ENCODE measurements at places on chromosomes 7 and 10.

DNA sequence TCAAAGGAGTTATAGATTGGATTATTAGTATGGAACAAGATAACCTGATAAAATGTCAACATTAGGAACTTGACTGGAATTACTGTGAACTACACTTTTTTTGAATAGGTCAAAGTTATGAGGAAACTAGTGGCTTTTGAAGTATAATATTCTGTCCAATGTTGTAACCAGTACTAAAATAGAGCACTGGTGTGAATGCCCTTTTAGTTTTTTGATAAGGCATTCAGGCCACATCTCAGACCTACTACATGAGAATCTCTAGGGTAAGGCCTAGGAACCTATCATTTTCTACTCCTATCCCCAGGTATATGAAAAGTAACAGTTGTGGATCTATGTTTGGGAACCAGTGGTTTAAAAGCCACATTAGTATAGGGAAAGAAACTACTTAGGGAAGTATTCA is 16.4 kb downstream of the KMT2E start:
- DNase-seq: no peak

DNA sequence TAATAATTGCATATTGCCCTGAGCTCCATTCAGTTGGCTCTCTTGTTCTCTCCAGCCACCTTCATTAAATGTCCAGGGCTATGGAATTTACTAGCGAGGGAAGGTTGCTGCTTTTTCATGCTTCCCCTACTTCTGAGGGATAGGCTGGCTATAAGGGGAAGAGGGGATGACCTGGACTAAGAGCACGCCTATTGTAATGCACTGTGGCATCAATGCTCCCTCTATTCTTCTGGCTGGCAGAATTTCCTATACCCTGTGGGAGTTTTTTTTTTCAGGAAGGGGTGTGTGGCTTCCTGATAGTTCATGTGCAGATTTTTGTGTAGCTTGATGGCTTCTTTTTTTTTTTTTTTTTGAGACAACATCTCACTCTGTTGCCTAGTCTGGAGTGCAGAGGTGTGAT is 155.8 kb downstream of the SND1 start:
- no peak for DNase-seq

DNA sequence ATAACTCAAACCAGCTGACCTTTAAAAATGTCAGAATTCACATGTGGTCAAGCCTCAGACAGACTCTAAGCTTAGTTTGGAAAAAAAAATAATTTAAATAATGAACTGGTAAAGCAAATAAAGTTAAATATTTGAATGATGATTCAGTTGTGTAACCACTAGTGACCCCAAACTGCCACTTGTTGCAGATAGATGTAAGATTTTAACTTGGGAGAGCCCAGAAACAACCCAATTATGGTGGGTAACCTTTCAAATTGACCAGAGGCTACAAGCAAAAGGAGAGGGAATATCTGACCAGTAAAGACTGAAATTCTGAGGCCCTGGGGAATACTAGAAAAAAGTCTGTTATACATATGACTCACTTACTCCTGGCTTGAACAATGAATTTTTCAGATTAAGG is 268.1 kb downstream of the HPSE2 start:
- no peak for DNase-seq

- DNase-seq: no peak
Observed at GRCh38 chr7:45082831-45083331, 5.9 kb downstream of the NACAD start.

- no peak for DNase-seq
Observed at GRCh38 chr7:14521183-14521582, 381.4 kb downstream of the DGKB start.

- DNase-seq: no peak
Observed at GRCh38 chr10:122130474-122131110, 140.5 kb upstream of the BTBD16 start.

DNA sequence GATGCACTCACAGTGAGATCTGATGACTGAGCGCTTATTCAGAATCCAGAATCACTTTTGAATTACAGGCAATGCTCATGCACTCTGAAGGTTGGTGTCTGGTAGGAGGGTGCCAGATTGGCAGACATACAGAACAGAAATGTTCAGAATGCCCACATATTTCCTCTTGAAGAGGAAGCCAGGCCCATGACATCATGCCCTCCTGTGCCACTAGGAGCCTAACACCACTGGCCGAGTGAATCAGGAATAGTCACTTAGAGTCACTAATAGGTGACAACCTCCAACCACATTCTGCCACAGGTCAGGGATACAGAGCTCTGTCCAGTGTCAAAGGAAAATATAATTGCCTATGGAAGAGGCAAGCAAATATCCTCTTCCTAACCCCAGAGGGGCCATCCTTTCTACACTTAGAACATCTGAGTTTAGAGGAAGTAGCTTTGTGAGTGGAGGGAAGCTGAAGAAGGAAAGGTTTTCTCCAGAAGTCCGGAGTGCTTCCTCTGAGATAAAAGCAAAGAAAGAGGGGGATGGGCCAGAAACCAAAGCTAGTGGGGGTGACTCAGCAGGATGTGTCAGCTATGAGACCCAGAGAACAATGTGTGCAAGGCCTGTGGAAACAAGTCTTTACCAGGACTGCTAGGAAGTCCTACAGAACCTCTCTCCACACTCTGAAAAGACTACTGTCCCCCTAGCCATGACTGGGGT is 838.8 kb downstream of the GRID1 start:
- DNase-seq: no peak

DNA sequence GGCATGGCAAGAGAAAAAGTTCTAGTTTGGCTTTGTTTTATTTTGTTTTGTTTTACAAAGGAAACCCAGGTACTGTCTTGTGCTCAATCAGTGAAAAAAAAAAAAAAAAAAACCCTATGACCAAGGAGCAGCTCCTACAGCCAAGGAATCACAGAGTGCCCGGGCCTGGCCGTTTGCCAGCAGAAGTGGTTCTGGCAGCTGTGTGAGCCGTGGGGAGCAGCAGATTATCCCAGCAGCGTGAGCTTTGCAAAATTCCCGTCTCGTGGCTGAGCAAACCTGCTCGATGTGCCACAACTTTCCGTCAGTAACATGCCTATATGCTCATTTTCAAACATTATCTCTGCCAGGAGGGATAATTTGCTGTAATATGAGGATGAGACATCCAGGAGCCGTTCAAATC is 293.7 kb downstream of the POU6F2 start:
- no peak for DNase-seq

- no peak for DNase-seq
Observed at GRCh38 chr7:117458977-117459583, 20.7 kb upstream of the CFTR start.

- DNase-seq: no peak
Observed at GRCh38 chr10:133411523-133412380, 12.7 kb downstream of the SPRN start.

All from stimulated activated CD4-positive, alpha-beta T cell treated with anti-CD3 and anti-CD28 coated beads, Interleukin-1b, Interleukin-23, amount 100 ng/mL, for 24 hours (primary cell).